HTR-8/SVneo (cell line): ENCODE measurements at places on chromosomes 13 and 19.

DNA sequence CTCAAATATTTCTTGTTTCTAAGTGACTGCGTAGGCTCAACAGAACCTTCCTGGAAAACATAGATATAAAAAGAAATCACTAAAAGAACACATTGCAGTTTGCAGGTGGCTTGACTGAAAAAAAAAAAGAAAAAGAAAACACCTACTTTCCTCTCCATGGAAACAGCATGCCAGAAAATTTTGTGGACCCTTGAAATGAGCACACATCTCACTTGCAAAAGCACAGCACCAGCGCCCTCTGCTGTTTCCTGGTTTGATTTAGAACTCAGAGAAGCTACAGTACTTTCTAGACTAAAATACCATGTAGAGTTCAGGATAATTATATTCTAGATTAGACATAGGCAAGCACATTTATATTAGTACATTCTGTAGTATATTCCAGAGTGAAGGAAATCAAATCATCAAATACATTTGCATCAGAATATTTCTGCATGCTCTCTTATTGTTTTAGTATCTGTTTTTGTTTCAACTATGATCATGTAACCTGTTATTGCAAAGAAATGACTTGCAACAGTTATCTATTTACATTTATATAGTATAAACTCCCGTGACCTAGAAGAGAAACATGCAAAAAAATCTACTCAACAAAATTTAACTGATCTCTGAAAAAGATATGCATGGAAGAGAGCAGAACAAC, 22.3 kb upstream of the XPO4 start:
- DNase-seq = peak; percentile 42

DNA sequence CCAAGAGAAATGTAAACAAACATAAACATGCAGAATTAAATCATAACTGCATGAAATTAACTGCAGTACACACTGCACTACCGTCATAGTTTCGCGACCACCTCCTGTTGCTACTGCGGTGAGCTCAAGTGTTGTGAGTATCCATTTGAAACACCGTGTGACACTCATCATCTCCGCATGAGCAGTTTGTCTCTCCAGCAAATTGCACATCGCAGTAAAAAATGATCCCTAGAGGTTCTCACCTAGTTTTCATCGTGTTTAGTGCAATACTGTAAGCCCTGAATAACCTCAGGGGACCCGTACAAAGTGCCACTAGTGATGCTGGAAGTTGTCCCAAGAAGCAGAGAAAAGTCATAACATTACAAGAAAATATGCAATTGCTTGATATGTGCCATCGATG, 147.7 kb downstream of the DPF1 start:
- DNase-seq = no peak

- no peak for DNase-seq
Measured at GRCh38 chr13:80824229-80824628, 483.3 kb upstream of the SPRY2 start.

DNA sequence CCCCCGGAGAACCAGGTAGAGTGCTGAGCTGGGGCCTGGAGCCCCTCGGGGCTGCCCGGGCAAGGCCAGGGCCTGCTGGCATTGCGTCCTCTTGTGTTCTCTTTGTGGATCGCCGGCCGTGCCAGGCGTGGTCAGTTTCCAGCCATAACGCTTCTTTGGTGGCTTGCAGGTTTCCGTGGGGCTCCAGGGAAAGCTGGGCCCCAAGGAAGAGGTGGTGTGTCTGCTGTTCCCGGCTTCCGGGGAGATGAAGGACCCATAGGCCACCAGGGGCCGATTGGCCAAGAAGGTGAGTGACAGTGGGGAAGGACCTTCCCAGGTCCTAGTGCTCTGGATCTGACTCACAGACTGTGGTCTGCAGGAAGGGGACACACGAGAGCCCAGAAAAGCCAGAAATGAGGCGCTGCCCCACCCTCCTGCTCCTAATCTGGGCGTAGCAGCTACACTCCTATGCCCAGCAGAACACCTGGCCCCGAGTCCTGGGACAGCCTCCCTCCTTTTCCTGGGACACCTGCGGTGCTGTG, 57.5 kb downstream of the RAB20 start:
- no peak for DNase-seq

- no peak for DNase-seq
Measured at GRCh38 chr13:45341799-45342500, 967 bp upstream of the TPT1 start.

DNA sequence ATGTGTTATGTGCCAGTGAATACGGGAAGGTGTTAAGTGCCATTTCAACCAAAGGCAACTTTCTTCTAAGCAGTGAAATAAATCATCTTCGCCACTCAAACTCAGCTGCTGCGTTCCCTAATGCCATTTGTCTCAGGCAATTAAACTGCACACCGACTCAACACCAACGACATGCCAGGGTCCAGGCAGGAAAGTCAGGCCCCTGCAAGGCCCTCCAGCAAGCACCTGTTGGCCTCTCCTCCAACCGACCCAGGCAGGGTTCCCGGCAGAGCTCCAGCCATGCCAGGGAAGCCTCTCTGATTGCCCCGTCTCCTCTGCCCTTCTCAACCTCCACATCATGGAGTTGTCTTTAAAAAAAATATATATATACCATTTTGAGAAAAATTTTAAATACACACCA, 21.8 kb downstream of the SAFB2 start:
- no peak for DNase-seq

DNA sequence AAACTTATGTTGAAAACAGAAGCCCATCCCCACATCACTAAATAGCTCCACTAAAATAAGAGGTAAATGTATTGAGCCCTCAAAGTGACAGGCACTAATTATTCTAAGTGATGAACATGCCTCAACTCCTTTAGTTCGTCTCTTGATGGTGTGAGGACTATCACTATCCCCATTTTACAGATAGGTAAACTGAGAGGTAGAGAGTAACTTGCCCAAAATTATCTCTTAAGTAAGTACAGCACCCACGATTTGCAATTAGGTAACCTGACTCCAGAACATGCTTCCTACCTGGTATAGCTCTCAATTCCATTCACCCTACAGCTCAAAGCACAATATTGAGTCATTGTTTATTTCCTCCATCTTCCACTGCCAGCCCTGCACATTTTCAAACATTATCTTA, 12.7 kb downstream of the ZAR1L start:
- DNase-seq = no peak

DNA sequence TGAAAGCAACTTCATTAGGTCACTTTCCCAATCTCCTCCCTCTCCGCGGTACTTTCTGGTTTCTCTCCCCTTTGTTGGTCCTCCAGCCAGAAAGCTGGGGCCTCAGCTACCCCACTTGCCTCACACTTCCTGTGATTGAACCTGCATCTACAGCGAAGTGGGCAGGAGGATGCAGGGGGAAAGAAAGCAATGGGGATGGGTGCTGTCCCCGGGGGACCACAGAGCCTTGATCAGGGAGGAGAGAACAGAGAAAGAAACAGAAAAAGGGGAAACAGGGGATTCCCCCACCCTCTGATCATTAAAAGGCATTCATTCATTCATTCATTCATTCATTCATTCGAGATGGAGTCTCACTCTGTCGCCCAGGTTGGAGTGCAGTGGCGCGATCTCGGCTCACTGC, 74.2 kb downstream of the TRPM4 start:
- DNase-seq = no peak

DNA sequence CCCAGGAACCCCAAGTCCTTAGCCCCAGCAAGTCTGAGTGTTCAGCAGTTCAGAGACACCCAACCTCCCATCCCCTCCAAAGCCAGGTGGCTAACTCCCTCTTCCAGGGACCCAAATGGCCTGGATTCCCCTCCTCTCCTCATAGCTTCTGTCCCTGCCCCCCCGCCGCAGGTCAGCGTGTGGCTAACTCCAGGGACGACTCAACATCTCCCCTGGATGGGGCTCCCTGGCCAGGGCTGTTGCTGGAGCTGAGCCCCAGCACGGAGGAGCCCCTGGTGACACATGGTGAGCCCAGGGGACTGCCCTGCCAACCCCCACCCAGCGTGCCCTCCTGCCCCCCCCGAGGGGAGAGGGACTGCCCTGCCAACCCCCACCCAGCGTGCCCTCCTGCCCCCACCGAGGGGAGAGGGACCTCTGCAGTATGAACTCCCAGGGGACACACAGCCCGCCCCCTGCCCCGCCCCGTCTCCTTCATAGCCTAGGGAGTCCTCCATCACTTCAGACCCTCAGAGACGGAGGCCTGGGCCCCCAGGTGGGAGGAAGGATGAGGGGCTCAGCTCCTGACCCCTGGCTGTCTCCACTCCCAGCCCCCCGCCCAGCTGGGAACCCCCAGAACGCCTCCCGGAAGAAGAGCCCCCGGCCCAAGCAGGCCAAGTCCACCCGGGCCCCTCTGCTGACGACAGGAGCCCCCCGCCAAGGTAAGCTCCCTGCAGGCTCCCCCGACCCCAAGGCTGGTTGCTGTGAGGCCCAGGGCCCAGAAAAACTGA, 1.7 kb downstream of the SSC5D start:
- no peak for DNase-seq

GRCh38 chr19:46892252-46893179, 31.7 kb downstream of the ARHGAP35 start:
- no peak for DNase-seq

DNA sequence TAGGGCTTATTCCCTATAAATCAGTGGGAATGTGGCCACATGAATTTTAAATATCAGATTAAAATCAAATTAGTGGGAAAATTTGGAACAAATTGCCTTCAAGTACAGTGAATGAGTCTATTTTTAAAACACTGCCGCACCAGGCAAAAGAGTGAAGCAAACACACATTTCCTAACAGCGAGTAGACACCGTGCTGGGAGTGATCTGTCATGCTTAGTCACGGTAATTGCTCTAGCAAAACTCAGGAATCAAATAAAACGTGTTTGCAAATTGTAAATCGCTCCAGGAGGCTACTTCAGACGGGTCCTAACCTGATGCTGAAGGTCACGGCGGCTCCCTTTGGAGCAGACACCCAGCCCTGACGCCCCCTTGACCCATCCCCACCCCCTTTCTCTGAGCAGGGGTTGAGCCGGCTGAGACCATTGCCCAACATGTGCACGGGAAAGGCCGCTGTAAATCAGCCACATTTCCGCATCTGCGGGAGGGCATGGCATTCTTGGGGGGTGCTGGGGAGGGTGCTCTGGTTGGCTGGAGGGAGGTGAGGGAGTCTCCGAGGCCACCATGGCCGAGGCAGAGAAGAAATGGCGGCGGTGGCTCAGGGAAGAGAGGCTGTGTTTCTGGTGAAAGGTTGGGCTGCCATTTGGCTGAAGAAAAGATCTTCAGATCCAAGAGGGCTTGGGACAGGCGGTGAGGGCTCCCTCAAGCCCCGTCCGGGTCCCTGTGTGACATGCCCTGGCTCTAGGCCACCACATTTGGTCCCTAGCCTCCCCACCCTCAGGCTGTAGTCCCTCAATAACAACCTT, 8.9 kb downstream of the CEBPA start:
- DNase-seq = peak; percentile 61

DNA sequence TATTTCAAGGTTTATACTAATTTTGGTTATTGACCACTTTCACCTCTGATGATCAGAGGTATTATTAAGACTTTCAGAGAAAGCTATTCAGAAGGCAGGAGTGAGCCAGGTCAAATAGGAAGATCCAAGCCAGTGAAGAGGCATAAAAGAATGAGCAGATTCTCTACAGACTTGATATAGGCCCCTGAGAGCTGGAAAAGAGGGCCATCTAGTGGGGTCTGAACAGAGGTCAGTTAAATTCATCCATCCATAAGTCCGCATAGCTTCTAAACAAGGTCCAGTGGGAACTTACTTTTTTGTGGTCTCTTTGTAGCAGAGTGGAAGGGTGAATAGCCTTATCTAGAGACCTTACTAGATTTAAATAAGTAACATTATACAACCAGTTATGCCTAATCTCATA, 126.6 kb upstream of the UFM1 start:
- peak; percentile 15 for DNase-seq

DNA sequence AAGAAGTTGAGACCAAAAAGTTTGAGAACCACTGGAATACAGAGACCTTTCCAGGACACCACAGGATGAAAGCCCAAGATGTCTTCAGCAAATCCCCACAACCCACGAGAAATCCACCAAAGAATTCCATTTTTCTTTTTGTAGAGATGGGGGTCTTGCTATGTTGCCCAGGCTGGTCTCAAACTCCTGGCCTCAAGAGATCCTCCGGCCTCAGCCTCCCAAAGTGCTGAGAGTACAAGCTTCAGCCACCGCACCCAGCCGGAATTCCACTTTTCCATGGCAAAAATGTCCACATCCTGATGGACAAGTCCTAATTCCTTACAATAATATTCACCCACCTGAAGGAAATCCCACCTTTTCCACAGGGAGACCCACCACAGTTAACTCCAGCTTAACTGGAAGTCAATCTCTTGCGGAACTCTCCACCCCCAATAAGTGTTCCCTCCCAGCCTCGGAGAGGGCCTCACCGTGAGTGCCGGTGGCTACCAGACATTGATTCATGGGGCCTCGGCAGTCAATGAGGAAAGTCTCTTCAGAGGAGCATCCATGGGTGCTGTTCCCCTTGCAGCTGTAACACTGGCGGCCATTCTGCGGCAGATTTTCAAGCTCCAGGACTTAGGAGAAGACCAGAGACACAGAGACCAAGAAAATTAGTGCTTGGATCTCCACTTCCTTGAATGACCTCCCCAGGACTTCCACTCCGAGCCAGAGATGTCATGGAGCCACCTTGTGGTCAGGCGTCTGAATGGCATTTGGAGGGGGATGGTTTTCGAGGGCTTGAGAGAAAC, 12.3 kb upstream of the CADM4 start:
- DNase-seq = peak; percentile 64

DNA sequence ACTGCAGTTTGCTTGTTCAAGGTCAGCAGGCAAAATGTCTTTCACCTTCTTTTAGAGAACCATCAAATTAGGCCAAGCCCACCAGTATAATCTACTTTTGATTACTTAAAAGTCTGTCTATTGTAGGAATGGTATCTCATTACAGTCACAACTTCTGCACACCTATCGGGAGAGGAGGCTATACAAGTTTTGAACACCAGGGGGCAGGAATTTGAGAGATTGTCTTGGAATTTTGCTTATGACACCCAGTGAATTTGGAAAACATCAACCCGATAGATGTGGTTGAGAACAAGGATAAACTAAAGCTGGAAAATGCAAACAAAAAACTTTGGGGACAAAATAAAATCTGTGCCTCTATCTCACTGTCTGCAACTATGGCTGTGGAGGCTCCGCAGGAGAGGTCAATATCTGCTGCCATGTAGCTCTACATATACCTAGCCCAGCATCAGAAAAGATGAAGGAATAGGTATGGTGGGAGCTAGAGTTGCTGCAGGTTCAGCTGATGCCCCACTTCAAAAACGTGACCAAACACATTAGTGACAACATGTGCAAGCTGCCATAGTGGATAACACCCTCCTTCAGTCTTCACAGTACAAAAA, 1299.2 kb upstream of the SPRY2 start:
- DNase-seq = no peak

GRCh38 chr13:109744512-109745051, 41.8 kb downstream of the IRS2 start:
- DNase-seq = no peak

- no peak for DNase-seq
Measured at GRCh38 chr19:29259867-29260281, 46.9 kb upstream of the UQCRFS1 start.

DNA sequence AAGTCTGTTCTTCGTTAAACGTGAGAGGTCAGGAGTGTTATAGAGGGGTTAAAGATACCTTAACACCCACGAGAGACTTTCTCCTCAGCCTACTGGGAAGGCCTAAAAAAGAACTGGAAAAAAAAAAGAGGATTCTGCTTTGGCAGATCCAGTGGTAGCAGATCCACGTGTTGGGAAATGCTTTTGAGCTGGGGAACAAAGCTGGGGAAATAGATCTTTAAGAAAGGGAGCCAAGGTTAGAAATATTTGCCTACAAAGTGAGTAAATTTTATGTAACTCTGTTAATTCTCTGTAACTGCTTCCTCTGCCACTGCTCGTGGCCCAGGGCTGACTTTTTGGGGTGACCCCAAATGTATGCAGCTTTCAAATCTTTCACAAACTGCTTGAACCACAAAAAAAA, 11.7 kb downstream of the RFX2 start:
- DNase-seq = no peak
